ENCODE measurements at places on chromosomes 1 and 21. TPM values are rescaled to one million over a fixed set of nuclear protein-coding genes. Genes with fewer than 3 reads are reported as not detected.

The EPS8L3 gene
- total RNA-seq, result not detected

The OVAAL gene
- not detected for total RNA-seq

The PLA2G2D gene
- total RNA-seq, result not detected

The WNT3A gene
- under 0.01 TPM for total RNA-seq

The WLS gene
- total RNA-seq, result 35.5 TPM

The FBXO2 gene
- total RNA-seq, result 65.7 TPM

The C1orf56 gene
- 0.71 TPM for total RNA-seq

The CNTN2 gene
- not detected for total RNA-seq

The RPL11 gene
- 1,078 TPM for total RNA-seq

The IL20 gene
- 0.43 TPM for total RNA-seq

The TARS2 gene
- total RNA-seq, result 24.6 TPM

The PRELP gene
- total RNA-seq, result not detected

The CORT gene
- total RNA-seq, result 0.14 TPM

The RXFP4 gene
- not detected for total RNA-seq

The NLRP3 gene
- total RNA-seq, result not detected

The CLDN17 gene
- total RNA-seq, result 1.4 TPM

The REG4 gene
- total RNA-seq, result not detected

The TRNP1 gene
- total RNA-seq, result 10.7 TPM

The HHAT gene
- 2.4 TPM for total RNA-seq

The MXRA8 gene
- total RNA-seq, result 1.1 TPM

The PLD5 gene
- total RNA-seq, result 1.0 TPM

The SLFNL1 gene
- 0.21 TPM for total RNA-seq

The ASPM gene
- total RNA-seq, result 0.21 TPM

The ZBTB48 gene
- total RNA-seq, result 21.3 TPM

The PHF13 gene
- 8.2 TPM for total RNA-seq

The ELAPOR1 gene
- total RNA-seq, result under 0.01 TPM

The OR2AK2 gene
- total RNA-seq, result not detected

The CNKSR1 gene
- 12.3 TPM for total RNA-seq

The COQ8A gene
- total RNA-seq, result 4.4 TPM

The FAM163A gene
- not detected for total RNA-seq

The KCNC4 gene
- 7.0 TPM for total RNA-seq

The TAGLN2 gene
- 336 TPM for total RNA-seq

The OR10J1 gene
- total RNA-seq, result not detected

The MROH7 gene
- total RNA-seq, result 0.36 TPM

The SLAMF9 gene
- 0.14 TPM for total RNA-seq

The CYP4A11 gene
- total RNA-seq, result not detected

The OR2T6 gene
- total RNA-seq, result not detected

The TMEM125 gene
- total RNA-seq, result 15.4 TPM

The CFHR1 gene
- total RNA-seq, result not detected

The ETV3L gene
- total RNA-seq, result not detected

The CDCA8 gene
- 0.68 TPM for total RNA-seq

The RGS8 gene
- total RNA-seq, result not detected

The SEMA6C gene
- 1.3 TPM for total RNA-seq

The TRIM45 gene
- 3.8 TPM for total RNA-seq

The NUDC gene
- 29.4 TPM for total RNA-seq

The FCGR2B gene
- total RNA-seq, result not detected

The MACF1 gene
- total RNA-seq, result 253 TPM

The LORICRIN gene
- total RNA-seq, result not detected

The OR2M5 gene
- total RNA-seq, result not detected
